ENCODE measurements at places on chromosomes 6 and 20.
A peak's percentile ranks its signal among the peaks of the same experiment; 100 is the strongest.

GRCh38 chr20:44540834-44541233 is 19.0 kb upstream of the SERINC3 start:
- peak; percentile 39 for DNase-seq

DNA sequence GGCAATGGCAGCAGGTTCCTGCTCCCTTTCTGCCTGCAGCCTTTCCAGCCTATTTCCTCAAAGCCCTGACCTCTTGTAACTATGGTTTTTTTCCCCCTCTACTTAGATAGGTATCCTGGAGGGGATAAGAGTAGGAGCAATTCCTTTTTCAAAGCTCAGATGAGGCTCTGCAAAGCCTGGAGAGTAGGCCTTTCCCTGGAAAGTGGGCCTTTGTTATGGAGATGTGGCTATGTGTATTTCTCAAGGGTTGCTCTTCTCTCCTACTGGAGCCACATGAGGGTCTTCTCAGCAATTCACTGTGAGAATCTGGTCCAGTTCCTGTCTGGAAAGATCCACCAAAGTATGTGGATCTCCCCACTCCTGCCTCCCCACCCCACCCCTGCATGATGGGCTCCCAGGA is 96.0 kb downstream of the DTD1 start:
- peak; percentile 75 for DNase-seq

DNA sequence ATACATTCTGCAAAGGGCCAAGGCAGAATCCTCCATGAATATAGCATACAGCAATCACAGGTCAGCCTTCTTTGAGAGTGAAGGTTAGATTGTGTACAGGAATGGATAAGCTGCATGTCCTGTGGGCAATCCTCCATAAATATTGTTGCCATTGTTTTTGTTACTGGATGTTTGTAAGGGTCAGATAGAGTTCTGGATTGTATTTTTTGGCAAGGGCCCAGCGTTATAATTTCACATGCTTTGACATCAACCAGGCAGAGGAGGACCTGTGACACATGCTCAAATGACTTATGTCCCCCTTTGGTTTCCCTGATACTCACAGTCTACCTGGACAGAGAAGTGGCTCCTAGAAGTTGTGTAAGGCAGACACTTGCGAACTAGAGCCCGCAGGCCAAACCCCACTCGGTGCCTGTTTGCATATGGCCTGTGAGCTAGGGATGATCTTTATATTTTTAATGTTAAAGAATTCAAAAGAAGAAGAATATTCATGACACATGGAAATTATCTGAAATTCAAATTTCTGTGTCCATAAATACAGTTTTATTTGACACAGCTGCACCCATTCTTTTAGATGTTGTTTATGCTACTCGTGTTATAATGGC is 5.4 kb downstream of the LY86 start:
- no peak for DNase-seq

DNA sequence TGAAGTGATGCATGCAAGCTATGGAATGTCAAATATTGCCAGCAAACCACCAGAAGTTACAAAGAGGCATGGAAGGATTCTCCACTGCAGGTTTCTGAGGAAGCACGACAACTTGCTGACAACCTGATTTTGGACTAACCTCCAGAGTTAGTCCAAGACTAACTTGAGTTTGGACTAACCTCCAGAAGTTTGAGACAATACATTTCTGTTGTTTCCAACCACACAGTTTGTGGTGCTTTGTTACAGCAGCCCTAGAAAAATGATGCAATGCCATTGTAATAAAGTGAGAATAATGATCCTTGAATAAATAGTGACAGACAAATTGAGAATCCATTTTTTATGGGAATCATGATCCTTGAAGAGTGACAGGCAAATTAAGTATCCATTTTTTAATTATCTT is 169.9 kb upstream of the HDDC2 start:
- no peak for DNase-seq

DNA sequence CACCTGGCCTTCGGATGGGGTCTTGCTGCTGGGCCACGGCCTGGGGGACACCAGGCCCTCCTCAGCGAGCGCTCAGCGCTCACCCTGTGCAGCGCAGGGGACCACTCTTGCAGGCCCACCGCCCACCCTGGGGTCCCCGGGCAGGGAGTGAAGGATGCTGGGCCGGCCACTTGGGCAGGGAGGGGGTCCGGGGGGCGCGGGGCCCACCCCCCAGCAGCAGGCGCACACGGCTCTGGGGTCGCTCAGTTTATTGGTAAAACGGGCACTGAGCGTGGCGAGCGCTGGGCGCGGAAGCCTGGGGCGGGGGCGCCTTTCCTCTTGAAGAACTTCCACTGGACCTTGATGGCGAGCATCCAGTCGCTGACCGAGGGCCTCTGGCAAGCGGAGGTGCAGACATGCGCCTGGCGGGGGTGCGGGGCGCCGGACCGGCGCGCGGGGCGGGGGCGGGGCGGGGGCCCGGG is 11.1 kb downstream of the EEF1A2 start:
- DNase-seq: no peak

- no peak for DNase-seq
Observed at GRCh38 chr20:14235355-14235754, 102.1 kb downstream of the FLRT3 start.

- no peak for DNase-seq
Observed at GRCh38 chr6:43995137-43995536, 132.1 kb downstream of the MRPL14 start.

DNA sequence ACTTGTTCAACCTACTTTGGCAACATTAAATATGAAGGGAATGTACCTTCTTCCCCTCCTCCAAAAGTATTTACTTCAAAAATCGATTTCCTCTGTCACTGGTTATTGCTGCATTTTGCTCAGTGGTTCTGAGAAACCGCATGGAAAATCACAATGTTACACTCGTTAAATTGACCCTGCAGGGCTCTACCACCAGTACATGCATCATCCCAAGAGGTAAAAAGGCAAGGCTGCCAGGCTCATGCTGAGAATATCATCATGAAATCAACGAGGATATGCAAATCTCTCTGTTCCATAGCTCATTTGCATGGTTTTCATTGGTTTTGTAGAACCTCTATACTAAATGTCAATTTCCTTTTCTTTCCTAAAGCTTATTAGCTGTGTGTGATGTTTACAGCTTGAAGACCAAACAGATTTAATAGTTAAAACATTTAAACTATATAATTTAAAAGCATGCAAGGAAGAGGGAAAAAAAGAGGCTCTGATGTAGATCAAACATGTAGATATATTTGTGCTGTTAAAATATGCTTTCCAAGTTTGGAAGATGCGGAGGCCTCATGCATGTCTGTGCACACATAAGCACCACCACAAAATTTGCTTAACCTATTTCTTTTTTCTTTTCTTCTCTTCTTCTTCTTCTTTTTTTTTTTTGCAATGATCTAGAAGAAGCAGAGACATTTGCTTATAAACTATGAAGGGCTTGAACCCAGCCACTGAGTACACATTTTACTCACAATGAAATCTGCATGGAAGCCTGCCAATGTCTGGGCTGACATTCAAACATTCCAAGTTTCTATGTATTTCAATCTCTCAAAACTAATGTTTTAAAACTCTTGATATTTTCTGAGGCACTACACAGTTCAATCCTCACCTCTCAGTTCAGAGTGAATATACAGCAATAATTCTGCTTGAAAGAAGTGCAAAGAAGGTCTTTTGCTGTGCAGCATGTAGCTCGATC is 194.0 kb downstream of the GMPR start:
- DNase-seq: no peak

DNA sequence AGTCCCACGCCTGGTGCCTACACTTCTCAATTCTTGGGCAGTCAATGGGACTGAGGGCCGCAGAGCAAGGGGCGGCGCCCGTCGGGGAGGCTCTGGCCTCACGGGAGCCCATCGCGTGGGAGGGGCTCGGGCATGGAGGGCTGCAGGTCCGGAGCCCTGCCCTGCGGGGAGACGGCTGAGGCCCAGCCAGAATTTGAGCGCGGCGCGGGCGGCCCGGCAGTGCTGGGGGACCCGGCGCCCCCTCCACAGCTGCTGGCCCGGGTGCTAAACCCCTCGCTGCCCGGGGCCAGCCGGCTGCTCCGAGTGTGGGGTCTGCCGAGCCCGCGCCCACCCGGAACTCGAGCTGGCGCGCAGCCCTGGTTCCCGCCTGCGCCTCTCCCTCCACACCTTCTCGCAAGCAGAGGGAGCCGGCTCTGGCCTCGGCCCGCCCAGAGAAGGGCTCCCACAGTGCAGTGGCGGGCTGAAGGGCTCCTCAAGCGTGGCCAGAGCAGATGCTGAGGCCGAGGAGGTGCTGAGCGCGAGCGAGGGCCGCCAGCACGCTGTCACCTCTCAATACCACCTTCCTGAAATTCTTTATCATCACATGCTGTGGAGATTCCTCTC is 58.5 kb downstream of the BAK1 start:
- peak; percentile 27 for DNase-seq

- DNase-seq: no peak
Observed at GRCh38 chr6:8628063-8628462, 192.7 kb upstream of the SLC35B3 start.

DNA sequence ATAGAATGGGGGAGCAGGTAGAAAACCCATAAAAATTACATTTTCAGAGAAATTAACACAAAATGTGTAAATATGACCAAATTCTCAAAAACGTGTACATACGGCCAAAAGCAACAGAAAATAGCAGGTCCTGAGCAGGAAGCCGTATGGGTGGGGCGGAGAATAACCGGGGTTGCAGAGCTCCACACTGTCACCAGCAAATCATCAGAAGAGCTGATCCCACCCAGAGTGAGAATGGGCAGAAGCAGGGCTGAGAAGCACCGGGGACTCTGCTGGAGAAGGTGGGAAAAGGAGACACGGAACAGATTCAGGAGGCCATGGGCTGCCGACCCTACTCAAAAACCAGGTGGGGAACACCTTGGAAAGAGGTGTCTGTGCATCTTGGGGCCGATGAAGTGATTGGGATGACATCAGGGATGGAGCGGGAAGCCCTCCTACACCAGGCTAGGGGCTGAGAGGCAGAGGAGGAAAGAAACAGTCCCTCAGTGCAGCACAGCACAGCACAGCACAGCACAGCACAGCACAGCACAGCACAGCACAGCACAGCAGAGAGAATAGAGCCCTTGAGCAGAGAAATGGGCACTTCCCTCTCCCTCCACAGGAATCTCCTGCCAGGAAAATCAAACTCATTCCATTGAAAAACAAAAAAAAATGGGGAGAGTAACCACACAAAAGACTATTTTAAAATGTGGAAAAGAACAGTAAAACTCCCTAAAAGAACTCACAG is 22.3 kb downstream of the STX7 start:
- peak; percentile 6 for DNase-seq

GRCh38 chr20:59767656-59768055 is 163.3 kb downstream of the PHACTR3 start:
- DNase-seq: no peak

DNA sequence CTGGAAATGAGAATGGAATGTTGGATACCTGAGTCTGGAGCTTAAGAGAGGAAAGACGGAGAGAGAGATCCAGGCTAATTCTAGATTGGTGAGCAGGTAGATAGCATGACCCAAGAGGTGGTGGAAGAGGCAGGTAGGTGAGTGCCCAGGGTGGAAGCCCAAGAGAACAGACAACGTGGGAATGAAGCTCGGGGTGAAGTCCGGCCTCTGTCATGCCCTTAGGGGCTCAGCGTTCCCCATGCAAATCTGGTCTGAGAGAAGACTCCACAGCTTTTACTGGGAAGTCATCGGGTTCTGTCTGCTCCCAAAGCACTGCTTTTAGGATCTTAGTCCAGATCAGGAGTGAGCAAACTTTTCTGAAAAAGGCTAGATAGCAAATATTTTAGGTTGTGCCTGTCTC is 3.6 kb downstream of the NELFCD start:
- no peak for DNase-seq

- no peak for DNase-seq
Observed at GRCh38 chr6:159606786-159607185, 86.3 kb downstream of the SOD2 start.

- DNase-seq: no peak
Observed at GRCh38 chr20:40054311-40054710, 634.7 kb downstream of the MAFB start.

DNA sequence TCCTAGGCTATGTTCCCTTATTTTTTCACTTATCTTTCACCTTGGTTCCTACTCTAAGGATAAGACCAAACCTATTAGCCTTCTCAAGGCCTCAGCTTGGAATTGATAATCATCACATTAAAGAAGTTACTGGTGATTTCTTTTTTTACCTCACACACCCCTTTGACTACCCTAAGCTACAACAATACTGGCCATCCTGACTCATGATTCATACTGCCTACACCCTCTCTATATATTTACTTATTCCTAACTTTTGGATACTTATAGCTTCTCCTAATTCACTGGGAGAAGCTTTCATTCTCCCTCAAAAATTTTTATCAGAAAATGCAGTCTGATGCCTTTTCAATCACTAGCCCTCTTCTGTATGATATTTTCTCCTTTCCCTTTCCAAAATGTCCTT is 256.1 kb downstream of the TBX18 start:
- no peak for DNase-seq

DNA sequence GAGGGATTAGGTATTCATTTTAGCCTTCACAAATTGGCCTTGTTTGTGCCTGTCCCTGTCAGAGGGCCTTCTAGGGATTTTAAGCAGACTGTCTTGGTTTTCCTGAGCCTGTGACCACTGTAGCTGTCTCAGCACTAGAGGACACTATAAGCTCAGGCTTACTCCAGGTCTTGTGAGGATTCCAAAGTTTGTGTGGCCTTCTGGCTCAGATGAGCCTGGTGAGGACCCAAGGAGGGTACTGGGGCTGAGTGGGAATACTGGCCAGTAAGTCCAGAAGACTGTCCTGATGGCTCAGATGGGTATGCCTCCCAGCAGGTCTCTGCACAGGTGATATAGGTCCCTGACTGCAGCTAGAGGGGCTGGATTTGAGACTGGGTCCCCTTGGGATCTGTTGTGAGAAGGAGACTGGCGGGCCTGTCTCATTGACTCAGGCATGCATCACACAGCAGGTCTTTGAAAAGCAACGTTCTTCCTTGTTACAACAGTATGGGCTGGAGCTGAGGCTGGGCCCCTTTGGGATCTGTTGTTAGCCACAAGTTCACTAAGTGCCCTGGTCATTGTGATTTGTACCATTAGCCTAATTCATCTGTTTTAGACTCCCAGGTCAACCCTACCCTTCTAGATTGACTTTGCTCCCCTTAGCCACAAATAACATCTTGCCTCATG is 26.3 kb upstream of the TFB1M start:
- peak; percentile 52 for DNase-seq

GRCh38 chr20:48682529-48683363 is 145.1 kb downstream of the PREX1 start:
- DNase-seq: peak; percentile 79

DNA sequence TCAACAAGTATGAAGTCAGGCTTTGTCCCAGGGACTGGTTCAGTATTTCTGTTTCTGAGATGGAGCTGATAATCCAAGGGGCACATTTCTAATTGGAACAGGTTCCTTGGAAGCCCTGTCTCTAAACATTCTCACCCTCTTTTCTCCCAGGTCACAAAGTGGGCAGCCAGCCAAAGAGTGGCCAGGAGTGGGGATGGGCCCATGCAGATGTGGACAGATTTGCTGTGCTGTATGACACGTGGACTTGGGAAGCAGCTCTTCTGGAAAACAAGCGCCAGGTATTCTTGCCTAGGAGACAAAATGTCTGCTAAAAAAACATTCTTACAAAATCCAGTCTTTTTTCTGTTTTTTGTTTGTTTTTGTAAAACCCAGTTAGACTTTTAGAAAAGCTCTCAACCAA is 140.2 kb downstream of the CD164 start:
- no peak for DNase-seq
